ENCODE measurements at places on chromosomes 1 and 21.

DNA sequence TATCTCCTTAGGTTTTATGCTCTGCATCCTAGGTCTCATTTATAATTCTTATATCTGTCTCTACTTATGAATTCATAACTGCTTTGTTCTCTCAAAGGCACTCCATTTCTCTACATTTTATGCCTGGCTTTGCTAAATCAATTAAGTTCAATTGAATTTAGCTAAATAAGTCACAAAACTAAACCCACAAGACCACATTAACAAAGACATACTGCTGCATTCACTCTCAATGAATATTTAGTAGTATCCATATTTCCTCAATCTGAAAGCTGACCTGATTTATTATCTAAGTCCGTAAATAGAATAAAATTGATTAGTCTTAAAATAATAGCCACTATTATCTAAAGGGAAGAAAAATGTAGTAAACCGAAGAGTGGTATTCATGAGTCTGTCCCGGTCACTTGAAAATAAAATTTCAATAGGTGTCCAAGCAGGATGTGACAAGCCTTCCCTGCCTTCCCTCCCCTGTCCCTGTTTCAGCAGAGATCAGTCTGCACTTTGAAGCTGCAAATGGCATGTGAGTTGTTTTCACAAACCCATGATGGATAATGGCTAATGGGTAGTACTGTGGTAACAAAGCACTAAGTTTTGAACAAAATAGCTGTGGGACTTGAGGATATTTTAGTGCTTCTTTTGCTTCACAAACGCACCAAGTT is 295.0 kb upstream of the NCAM2 start:
- no peak for DNase-seq

DNA sequence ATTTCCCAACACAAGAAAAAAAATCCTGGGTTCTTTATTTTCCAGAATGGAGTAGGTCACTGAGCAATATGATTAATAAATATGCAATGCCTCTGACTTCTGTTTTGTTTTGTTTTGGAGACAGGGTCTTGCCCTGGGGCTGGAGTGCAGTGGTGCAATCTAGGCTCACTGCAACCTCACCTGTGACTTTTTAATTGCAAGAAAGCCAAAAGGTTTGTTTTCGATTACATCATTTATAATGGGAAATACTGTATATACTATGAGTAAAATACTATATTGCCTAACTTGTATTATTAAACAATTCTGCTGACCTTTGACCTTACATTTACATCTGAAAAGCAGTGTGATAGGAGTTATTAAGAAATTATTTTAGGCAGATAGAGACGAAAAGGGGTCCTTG is 11.6 kb upstream of the CD46 start:
- DNase-seq: no peak

- no peak for DNase-seq
These were observed 18.7 kb upstream of the WARS2 start for GRCh38 chr1:119159111-119159510.

DNA sequence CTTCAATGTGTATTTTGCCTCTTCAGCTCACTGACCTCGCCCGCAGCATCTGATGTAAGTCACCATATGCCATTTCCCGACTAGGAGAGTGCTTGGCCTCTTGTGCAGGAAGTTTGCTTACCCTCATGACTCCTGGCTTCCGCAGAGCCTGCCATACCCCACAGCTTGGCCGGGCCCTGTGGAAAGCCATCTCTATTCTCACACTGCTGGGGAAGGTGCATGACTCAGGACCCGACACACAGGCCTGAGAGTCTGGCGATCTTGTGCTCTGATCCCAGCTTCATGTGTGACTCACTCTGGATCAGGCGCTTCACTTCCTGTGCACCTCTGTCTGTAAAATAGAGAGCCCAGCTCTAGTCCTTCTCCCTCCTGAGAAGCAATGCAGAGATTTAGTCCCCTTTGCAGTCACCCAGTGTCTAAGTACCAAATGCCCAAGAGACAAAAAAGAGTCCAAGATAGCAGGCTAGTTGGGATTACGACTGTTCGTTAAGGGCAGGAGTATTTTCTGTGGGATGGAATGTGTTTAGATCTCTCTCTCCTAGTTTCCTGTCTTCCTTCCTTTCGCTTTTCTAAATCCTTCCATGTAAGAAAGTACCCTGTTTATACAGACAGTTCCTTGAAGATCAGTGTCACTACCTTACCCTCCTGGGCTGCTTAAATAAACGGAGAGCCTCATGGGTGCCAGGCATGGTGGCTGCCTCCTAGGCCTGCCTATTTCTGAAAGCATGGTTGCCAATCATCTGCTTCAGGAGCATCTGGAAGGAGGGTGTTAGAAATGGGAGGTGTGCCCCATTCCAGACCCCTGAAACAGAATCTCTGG is 62.8 kb upstream of the KIF26B start:
- no peak for DNase-seq

- no peak for DNase-seq
These were observed 97.8 kb downstream of the FMN2 start for GRCh38 chr1:240189386-240189989.

GRCh38 chr1:39160703-39161102 is 43.8 kb upstream of the MACF1 start:
- DNase-seq: no peak

GRCh38 chr1:206472886-206473285 is 2.6 kb downstream of the IKBKE start:
- no peak for DNase-seq

- DNase-seq: no peak
These were observed 81.9 kb downstream of the SLC25A24 start for GRCh38 chr1:108117945-108118902.

GRCh38 chr1:209675565-209676154 is 448 bp downstream of the G0S2 start:
- DNase-seq: no peak

- DNase-seq: no peak
These were observed 2.4 kb downstream of the CCDC17 start for GRCh38 chr1:45621501-45621836.

Measured in activated naive CD8-positive, alpha-beta T cell treated with anti-CD3 and anti-CD28 coated beads, Interleukin-2, amount 50 U/mL, for 16 hours (primary cell).